NCI-H2081 (cell line): ENCODE measurements at places on chromosomes 1 and 21.

DNA sequence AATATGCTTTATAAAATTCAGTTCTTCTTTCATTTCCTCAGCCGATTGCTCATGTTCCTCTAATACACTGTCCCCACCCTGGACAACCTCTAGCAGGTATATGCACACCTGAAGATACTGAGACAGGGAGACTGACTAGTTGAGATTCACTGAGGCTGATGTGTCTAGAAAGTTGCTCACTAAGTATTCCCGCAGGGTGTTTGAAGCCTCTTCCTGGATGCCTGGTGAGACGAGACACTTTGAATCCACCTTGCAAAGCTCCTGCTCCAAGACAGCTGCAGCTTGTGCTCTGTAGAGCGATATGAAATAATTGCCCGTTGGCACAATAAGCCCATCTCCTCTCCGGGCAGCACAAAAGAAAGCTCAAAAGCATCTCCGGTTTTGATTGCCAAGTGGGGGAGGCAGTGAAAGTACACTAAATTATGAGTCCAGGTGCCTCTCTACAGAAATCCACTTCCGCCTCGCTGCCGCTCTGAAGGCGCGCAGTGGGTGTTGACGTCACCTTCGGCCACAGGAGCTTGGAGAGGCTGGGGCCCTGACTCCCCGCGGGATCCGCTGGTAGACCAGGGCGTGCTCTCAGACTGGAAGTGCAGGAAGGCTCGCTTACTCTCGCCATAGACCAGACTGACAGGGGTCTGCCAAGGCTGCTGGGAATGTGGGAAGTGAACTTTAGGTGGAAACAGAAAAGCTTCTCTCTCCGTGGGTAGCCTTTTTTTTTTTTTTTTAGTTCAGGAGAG lies 46.3 kb downstream of the GPA33 start:
- DNase-seq = peak; percentile 92

GRCh38 chr1:201749059-201749690 lies 79.8 kb upstream of the IPO9 start:
- no peak for DNase-seq

DNA sequence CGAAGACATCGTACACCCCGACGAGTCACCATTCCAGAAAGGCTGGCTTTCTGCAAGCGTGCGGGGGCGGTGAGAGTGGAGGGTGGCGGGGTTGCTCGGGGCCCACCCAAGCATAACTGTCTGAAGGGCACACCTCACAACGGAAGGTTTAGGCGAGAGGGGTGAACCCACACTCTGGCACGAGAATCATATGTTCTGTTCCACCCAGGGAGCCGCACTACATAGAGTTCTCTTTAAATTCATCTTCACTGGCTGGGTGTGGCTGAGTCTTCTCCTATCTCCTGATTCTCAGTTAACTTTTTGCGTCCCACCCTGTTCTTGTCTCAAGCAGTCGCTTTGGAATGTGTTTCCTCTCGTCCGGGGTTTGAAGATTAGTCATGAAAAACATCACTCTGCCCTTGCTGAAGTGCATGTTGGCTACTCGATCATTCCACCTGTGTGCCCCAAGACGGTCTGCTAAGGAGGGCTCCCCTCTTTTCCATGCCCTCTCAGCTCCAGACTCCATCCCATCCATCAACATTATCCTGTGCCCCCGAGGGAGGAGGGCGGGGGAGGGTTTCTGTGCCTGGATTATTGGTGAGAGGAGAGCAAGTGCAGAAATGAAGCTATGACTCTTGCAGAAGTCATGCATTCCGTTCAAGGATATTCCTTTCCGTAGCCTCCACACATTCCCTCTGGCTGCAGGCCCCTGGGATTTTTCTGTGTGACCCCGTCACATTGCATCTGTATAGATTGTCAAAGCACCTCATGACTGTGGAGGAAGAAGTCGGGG lies 53.5 kb upstream of the CD34 start:
- DNase-seq = no peak

DNA sequence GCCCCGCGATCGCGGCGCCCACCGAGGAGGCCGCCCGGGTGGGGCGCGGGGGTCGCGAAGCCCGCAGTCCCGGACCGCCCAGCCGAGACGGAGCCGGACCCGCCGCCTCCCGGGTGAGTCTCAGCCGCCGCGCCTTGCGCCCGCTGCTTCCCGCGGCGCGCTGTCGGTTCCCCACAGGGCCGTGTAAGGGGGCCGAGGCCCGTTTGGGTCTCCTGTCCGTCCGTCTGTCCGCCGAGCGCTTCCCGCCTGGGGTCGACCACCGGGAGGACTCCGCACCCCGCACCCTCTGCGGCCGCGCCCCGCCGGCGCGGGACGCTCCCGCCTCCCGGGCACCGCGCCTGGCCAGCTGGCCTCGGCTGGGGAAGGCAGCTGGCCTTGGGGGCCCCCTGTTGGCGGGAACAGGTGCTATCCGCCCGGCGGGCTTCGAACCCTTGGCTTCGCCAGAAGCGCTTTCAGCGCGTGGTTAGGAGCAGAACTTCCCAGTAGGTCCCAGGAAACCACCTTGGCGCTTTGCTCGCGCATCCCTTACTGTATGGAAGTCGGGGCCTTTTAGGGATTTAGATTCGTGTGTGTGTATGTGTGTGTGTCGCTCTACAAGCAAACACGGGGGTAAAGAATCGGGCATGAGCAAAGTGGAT lies 414 bp downstream of the TMEM51 start:
- peak; percentile 15 for DNase-seq

DNA sequence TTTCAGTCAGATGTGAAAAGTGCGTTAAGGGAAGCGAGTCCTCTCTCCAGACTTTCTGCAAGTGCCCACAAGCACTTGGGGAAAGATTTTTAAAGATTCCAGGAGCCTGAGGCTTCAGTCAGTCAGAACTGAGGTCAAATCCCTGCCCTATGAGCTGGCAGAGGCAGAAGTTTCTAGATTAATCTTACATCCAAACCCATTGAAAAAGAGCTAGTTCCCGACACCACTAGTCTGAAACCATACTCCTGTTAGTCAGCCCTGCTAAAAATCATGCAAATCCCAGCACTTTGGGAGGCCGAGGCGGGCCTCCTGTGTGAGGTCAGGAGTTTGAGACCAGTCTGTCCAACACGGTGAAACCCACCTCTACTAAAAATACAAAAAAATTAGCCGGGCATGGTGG lies 21.0 kb downstream of the RSPH1 start:
- DNase-seq = no peak

- no peak for DNase-seq
Measured at GRCh38 chr1:70963374-70963773, 84.2 kb downstream of the PTGER3 start.

- no peak for DNase-seq
Measured at GRCh38 chr1:8223526-8223925, 94.4 kb upstream of the SLC45A1 start.

GRCh38 chr1:50421768-50422674 lies 1.2 kb downstream of the DMRTA2 start:
- no peak for DNase-seq

DNA sequence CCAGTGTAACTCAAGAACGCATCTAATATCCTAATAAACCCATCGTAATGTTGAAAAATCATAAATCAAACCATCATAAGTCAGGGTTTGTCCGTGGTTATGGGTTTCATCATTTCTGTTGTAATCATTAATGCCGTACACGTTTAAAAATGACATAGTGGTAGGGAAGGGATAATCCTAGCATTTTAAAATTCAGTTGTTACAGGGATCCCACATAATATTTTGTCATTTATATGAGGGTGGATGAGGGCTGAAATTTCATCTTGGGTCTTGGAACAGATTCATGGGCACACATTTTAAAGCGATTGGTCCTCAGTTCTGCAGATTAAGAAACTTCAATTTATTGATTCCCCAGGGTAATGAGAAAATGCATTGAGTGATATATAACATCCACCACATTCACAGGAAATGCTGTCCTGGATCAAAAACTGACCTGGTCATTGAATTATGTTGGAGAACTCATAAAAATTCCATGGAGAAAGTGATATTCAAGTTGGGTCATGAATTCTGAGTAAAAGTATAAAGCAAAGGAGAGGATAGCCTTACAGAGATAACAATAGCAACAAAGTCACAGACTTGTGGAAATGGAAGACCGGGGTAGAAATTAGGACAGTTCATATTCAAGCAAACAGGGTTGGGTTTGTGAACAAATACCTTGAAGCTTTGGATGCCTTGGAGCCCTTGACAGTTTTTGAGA lies 1527.3 kb upstream of the TPTE start:
- DNase-seq = no peak

DNA sequence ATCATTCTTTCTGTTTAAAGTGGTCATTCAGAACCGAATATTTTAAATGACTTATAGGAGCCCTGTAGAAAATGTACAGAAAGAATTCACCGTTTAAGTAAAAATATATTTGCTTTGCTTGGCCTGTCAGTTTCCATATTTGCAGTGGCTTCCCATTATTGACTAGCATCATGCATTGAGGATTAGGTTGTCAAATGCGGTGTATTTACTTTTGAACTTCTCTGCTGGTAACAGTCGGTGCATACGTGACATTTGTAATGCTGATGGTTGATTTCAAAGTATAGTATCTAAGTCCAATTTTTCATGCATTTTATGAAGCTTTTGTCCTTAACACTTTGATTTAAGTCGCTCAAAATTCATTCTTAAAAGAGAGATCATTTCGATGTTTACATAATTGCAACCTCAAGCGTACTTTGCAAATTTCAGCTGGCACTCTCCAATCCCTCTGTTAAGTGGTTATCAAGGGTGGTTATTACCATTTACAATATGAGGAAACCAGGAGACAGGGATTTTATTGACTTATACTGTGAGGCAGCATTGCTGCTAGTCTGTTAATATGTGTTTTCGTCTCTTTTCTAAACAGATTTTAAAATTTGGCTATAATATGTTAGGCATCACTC lies 201.6 kb downstream of the SDCCAG8 start:
- peak; percentile 51 for DNase-seq

DNA sequence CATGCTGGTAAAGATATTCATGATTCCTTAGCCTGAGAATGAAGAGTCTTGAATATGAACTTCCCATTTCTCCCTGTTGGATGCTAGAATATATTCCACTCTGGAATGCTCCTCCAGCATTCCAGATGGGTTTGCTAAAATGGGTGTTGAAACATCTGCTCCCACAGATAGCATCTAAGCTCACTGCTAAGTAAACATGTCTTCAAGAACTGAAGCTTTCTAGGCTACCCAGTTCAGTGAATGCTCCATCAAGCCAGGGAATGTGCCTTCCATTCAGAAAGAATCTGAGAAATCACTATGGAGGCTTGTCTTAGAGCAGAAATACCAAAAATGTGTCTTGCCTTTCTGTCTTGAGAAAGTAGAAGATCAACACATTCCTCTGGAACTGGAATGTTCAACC lies 81.1 kb downstream of the TNFSF18 start:
- DNase-seq = no peak

- DNase-seq = no peak
Measured at GRCh38 chr1:160942926-160943325, 11.7 kb downstream of the ITLN2 start.

DNA sequence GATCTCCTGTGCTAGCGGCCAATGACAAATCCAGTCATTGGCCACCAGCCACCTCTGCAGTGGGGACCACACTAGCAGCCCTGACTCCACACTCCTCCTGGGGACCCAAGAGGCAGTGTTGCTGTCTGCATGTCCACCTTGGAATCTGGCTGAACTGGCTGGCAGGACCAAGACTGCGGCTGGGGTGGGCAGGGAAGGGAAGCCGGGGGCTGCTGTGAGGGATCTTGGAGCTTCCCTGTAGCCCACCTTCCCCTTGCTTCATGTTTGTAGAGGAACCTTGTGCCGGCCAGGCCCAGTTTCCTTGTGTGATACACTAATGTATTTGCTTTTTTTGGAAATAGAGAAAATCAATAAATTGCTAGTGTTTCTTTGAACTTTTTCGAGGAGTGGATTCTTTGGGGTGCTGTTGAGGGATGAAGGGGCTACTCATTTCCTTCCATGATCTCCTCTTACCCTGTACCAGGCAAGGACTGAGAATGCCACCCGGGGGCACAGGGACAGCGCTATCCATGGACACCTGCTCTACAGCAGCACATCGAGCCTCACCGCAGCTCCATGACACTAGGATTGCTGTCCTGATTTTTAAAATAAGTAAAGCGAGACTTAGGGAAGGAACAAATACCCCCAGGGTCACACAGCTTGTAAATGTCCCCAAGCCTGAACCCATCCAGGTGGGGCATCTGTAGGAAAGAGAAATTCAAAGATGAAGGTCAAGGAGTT lies 44.7 kb downstream of the TNNT2 start:
- no peak for DNase-seq

- no peak for DNase-seq
Measured at GRCh38 chr1:176693697-176694329, 230.8 kb downstream of the PAPPA2 start.

- DNase-seq = no peak
Measured at GRCh38 chr1:241638909-241639622, 1.1 kb downstream of the CHML start.

DNA sequence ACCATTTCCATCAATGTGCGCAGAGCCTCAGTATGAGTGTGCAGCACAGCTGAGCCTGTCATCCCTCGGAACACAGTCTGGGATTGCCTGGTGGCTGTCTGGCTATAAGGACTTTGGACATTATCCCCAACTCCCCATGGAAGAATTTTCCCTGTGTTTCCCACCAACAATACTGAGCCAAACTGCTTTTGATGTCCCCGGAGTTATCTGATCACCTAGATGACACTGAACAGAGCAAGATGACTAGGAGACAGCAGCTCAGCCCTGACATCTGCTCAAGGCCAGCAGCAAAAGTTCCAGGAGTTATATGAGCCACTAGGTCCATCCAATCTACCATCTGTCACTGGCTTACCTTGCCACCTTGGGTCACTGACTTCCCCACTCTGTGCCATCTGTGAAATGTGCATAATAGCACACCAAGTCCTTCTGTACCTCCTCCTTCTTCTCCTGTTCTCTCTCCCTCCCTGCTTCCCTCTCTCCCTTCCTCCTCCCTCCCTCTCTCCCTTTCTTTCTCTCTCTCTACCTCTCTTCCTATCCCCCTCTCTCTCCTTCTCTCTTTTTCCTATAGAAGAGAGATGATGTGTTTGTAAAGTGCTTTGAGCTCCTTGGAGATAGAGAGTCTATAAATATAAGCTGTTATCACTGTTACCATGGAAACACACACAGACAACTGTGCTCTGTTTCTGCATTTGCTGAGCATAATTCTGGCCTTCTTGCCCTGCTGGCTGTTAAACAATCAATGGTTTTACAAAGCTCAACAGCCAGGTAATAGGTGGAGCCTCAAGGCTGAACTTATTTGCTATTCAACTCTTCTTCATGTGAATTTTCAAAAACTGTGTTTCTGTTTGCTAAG lies 19.7 kb upstream of the ATP1B1 start:
- DNase-seq = peak; percentile 41

- no peak for DNase-seq
Measured at GRCh38 chr1:245718123-245718522, 563.3 kb downstream of the KIF26B start.

GRCh38 chr1:94335950-94336349 lies 82.2 kb upstream of the ABCD3 start:
- peak; percentile 72 for DNase-seq

- no peak for DNase-seq
Measured at GRCh38 chr1:220707160-220707559, 17.0 kb downstream of the C1orf115 start.

- no peak for DNase-seq
Measured at GRCh38 chr1:181601186-181601950, 118.1 kb downstream of the CACNA1E start.
